ENCODE measurements at places on chromosomes 13 and 19.

- DNase-seq, result no peak
Observed at GRCh38 chr13:98922306-98922705, 55.6 kb downstream of the DOCK9 start.

GRCh38 chr13:80141123-80141849, 199.6 kb downstream of the SPRY2 start:
- no peak for DNase-seq

DNA sequence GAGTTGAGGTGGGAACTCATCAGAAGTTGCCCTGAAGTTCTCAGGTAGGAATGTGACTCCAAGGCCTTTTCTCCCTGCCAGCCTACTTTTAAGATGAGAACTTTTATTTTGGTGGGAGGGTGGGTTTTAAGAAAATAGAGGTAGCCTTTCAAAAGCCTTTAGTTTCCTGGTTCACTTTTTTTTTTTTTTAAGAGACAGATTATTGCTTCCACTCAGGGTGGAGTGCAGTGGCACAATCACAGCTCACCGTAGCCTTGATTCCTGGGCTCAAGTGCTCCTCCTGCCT, 3.0 kb downstream of the C19orf67 start:
- no peak for DNase-seq

DNA sequence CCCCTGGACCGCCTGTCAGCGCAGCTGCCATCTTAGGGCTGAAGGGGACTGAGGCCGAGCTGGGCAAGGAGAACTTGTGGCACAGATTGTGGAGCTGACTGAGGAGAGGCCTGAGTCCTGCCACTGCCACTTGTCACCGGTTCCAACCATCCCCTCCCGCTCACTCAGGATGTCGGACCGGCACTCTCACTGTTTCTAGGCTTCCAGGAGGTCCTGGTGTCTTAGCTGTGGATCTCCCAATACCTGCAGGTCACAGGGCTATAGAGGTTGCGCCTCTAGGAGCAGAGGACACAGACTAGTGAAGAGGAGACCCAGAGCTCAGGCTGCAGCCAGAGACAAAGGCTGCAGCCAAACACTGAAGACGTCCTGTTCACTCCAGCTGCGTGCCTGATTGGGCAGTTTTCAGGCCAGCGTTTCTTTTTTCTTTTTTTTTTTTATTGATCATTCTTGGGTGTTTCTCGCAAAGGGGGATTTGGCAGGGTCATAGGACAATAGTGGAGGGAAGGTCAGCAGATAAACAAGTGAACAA, 15.3 kb upstream of the ZNF486 start:
- DNase-seq, result no peak

DNA sequence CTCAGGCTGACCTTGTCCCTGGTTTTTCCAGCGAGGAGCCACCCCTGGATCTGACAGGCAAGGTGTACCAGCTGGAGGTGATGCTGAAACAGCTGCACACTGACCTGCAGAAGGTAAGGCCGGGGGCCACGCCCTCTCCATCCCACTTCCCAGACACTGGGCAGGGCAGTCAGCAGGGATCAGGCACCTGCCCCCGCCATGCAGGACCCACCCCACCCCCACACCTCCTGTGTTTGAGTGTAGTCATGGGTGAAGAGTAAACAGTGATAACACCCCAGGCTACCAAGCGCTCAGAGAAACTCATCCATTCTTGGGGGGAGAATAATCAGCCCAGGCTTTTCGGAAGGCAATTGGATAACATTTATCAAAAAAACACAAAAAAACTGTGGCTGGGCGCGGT, 19.9 kb downstream of the DPF1 start:
- no peak for DNase-seq

DNA sequence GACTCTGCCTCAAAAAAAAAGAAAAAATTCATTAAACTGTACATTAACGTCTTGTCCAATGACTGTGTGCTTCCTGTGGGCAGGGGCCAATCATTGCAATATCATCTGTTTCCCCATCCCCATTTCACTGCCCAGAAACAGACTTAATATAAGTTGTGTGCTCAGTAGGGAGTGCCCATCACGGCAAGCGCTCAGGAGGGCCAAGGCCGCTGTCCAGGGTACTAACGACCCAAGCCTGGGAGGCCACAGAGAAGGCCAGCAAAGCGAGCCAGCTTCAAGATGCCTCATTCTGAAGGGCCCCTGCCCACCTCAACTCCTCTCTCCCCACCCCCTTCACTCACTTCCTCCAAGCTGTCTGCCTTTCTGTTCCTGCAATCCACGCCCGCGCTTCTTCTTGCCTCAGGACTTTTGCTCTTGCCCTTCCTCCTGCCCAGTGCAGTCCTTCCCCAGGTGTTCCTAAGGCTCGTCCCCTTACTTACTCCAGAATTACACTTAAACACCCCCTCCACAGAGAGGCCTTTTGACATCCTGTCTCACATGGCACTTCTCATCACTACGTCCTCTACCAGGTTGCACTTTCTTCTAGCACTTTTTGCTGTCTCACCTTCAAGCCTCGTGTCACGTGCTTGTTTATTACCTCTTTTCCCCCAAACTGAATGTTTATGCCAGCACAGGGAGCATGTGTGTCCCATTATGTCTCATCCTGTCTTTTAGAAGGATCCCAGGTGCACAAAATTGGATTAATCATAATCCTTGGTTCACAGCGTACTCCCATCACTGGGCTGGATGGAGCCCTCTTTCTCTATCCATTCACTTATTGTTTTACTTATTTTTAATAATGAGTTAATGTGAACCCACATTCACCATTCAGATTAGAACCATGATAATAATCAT, 11.3 kb upstream of the POU2F2 start:
- DNase-seq, result no peak

- no peak for DNase-seq
Observed at GRCh38 chr19:33469171-33470039, 52.2 kb downstream of the PEPD start.

GRCh38 chr13:75739244-75739868, 103.2 kb downstream of the LMO7 start:
- no peak for DNase-seq

DNA sequence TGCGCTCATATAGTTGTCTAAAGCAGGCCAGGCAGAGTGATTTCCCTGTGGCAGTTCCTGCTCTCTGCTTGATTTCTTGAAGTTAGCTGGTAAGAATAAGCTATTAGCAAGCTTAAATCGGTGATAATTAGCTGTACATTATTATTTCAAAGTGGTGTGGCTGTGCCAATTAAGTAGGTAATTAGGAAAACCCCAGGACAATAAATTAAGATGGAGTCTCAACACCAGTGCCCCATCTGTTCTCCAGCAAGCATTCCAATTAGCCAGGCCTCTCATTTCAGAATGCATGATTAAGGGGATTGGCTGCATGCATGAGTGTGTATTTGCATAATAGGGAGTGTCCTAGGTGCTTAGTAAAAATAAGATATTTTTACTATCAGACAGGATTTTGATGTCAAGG, 342.3 kb downstream of the GPC5 start:
- no peak for DNase-seq

- no peak for DNase-seq
Observed at GRCh38 chr19:16283210-16284061, 41.2 kb upstream of the KLF2 start.

DNA sequence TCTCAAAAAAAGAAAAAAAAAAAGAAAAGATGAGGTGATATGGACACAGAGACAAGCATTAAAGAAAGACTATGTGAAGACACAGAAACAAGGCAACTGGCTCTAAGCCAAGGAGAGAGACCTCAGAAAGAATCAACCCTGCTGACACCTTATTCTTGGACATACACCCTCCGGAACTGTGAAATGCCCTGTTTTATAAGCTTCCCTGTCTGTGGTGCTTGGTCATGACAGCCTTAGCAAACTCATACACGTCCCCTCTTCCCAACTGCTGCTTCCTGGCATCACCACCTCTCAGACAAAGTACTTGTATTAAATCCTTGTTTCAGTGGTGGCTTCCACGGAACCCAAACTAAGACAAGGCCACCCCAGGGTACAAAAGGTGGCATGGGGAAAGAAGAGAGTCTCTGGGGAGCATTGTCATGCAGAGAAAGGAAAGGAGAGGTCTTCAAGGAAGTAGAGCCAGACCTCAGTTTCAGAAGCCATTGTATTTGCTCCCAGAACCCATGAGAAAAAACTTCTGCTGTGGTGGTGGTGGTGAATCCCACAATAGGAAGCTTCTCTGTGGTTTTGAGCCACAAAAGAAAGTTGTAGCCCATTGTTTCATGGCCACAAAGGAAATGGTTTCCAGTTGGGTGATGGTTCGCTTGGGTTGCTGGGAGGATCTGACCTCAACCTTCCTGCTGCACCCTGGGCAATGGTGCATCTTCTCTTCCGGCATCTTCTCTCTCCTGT, 16.3 kb upstream of the TSPAN16 start:
- no peak for DNase-seq

- no peak for DNase-seq
Observed at GRCh38 chr19:32874605-32875004, 5.0 kb upstream of the SLC7A9 start.

DNA sequence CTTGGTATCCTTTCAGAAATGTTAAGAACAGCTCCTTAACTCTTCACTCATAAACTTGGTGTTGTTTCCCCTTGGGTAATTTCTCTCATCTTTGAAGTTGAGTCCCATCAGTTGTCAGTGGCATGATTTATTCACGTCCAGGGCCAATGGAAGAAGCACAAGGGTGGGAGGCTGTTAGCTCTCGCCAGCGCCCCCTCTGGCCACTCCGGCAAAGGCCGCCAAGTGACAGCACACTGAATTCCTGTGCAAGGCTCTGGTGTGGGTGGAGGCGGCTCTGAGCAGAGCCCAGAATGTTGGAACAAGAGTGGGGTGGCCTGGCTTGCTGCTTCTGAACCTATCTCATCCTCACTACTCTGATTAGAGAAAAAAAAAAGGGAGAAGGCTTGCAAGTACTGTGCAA, 13.1 kb upstream of the MEDAG start:
- no peak for DNase-seq

DNA sequence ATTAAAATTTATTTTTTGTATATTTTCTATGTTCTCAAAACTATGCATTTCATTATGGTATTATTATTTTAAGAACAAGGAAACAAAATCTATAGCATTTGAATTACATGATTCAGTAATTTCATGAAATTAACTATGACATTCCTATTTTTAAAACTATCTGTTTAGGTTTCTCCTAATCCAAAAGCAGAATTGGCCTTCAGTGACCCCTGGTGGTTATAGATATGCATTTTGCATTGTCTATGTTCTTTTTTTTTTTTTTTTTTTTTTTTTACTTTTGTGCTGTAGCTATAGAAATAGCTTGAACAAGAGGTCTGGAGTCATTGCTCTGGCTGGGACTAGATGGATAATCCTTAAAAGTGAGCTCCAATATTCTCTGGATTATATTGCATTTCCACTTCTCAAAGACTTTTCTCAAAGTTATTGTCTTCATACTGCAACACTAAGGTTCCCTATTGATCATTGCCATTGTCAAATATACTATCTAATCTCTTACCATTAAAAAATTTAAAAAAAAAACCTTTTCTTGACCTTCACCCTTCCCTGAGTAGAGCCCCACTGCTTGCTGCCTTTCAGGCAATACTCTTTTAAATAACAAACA, 15.9 kb upstream of the DNAJC3 start:
- DNase-seq, result no peak

GRCh38 chr19:3340340-3340739, 26.0 kb upstream of the NFIC start:
- DNase-seq, result no peak

GRCh38 chr13:41004875-41005693, 14.0 kb downstream of the ELF1 start:
- DNase-seq, result no peak

DNA sequence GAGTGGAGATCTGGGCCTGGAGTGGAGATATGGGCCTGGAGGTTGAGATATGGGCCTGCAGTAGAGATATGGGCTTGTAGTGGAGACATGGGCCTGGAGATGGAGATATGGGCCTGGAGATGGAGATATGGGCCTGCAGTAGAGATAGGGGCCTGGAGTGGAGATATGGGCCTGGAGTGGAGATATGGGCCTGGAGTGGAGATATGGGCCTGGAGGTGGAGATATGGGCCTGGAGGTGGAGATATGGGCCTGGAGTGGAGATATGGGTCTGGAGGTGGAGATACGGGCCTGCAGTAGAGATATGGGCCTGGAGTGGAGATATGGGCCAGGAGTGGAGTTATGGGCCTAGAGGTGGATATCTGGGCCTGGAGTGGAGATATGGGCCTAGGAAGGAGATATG, 402 bp downstream of the KIR2DL3 start:
- DNase-seq, result no peak

DNA sequence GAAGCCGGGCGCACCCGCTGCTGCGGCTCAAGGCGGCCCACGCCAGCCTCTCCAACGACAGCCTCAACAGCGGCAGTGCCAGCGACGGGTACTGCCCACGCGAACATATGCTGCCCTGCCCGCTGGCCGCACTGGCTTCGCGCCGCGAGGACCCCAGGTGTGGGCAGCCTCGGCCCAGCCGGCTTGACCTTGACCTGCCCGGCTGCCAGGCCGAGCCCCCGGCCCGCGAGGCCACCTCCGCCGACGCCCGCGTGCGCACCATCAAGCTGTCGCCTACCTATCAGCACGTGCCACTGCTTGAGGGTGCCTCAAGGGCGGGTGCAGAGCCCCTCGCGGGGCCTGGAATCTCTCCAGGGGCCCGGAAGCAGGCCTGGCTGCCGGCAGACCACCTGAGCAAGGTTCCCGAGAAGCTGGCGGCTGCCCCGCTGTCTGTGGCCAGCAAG, 13.0 kb downstream of the C19orf25 start:
- no peak for DNase-seq

DNA sequence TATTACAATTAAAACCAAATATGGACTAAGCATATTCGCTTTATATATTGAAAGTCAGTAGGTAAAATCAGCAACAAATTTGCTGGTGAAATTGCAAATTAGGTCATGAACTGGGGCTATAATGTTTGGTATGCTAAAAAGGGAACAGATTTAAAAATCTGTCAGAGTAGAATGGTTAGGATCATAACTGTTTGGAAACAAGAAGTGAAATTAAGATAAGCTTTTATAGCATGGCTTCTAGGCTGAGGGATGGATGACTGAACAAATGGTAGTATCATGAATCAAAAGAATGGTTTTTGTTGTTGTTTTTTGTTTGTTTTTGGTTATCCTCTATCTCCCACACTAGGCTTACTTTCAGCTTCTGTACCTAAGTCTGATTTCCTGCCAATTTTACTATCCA, 1090.4 kb downstream of the PCDH9 start:
- no peak for DNase-seq

- no peak for DNase-seq
Observed at GRCh38 chr19:7482584-7483439, 6.0 kb downstream of the PEX11G start.

DNA sequence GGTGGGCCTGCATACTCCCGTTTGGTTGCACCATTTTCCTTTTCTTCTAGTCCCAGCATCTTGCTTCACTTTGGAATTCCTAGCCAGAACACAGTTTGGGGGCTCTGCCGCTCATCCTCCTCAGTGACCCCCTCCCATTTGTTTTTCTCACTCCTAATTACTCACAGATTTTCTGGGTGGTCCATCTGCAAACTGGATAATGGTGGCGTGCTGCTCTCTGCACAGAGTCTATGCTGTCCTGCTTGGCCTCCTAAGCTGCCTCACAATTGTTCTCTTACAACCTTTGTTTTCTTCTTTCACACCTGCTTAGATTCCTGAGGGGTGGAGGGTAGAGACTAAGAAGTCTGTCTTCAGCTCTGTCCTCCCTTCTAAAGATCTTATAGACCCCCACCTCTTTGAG, 80.8 kb downstream of the SHISA2 start:
- DNase-seq, result no peak
